ENCODE measurements at places on chromosomes 5 and 9.

DNA sequence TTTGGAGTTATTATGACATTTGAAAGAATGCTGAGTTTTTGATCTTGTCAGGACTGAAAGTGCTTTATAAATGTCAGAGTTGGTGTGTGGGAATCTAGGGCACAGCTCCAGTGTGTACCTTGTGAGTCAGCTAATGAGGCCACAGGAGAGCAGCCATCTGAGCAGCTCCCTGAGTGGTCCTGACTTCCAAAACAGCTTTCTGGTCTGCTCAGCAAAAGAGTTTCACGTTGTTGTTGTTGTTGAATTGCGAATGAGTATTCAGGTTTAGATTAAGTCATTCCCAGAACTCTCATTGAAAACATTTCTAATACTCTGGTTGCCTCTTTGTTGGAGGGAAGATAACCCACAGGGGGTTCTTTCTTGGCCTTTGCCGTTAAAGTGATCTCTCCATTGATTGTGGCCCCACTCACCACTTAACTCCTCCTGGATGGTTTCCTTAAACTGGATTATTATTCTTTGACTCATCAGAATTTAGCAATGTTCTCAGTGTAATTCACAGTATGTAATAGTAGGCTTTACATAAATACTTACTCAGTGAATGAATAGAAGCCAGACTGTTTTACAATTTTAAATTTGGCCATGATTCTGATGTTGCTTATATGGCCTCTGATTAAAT is 125.1 kb upstream of the SGCD start:
- DNase-seq, result no peak

- DNase-seq, result no peak
Measured at GRCh38 chr9:19754921-19755320, 33.9 kb downstream of the SLC24A2 start.

- no peak for DNase-seq
Measured at GRCh38 chr9:105445203-105445881, 2.5 kb upstream of the FSD1L start.

DNA sequence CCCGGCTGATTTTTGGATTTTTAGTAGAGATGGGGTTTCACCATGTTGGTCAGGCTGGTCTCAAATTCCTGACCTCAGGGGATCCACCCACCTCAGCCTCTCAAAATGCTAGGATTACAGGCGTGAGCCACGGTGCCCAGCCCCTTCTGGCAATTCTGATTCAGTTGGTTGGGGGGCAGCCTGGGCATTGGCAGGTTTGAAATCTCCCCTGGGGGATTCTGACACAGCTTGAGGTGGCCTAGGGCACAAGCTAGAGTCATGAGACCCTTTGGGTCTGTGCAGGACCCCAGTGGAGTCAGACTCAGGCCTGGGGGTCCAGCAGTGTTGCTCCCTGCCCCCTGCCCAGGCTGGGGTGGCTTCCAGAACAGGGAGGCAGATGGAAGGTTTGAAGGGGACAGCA is 239.8 kb downstream of the PBX3 start:
- DNase-seq, result no peak

DNA sequence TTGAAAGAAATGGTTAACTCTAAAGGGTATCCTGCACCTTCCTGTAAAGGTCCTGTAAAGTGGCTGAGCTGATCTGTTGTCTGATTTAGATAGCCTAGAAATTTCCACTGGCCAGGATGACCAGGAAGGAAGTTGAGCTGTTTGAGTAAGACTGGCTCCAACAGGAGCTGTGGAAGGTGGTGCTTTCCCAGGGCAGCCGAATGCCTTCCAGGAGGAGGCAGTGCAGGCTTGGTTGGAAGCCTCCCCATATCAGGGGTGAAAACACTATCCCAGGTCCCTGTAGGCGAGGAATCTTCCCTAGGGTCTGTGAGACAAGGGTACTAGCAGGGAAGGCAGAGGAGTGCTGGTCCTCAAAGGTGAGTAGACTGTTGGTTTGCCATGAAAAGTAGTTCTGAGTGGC is 98.4 kb downstream of the LIX1 start:
- DNase-seq, result no peak

DNA sequence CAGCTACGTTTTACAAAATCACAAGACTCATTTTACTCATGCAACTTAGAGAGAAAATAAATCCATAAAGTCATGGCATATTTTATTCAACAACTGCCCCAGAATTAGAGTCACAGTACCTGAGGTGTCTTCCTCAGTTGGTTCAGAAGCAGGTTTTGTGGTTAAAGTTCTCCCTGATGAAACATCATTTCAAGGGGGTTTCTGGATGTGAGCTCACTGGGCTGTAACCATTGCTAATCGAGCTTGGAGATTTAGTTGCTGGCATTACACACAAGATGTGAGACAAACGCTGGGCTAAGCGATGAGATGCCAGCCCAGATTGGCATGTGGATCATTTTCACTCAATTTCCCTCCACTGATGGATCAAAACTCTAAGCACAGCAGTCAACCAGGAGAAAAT is 131.3 kb downstream of the PRELID2 start:
- no peak for DNase-seq

GRCh38 chr9:133286523-133286922 is 11.5 kb upstream of the ABO start:
- no peak for DNase-seq

DNA sequence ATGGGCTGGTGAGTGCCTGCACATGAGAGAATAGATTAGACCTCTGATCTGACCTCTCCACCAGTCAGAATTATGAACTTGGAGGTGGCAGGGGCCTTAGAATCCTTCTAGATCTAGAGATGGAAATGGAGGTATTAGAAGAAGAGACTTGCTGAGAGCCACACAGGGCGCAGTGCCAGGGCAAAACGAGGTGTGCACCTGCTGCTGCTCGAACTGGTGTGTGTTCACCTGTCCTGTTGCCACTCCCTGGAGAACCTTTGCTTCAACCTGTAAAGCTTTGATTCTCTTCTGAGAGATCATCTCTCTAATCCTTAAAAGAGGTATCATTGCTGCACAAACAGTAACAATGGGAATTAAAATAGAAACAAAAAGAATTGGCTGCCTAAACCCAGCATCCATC is 24.9 kb downstream of the FRMPD1 start:
- DNase-seq, result no peak

GRCh38 chr5:27396998-27397397 is 358.6 kb upstream of the CDH9 start:
- no peak for DNase-seq
